ENCODE measurements at places on chromosomes 6 and 20. TPM values are rescaled to one million over a fixed set of nuclear protein-coding genes. Genes with fewer than 3 reads are reported as not detected.

RPS6KA2 gene
- total RNA-seq = 19.2 TPM

TGM3 gene
- total RNA-seq = 0.07 TPM

GRCh38 chr6:137846772-137847313 is 20.2 kb upstream of the TNFAIP3 start:
- no peak overlapping the region for H3K4me3 ChIP-seq
- H3K4me1 ChIP-seq = no peaks in the 10 kb centered on the region
- no peaks in the 10 kb centered on the region for H3K27me3 ChIP-seq
- H3K36me3 ChIP-seq = no peaks in the 10 kb centered on the region
- H3K27ac ChIP-seq = no peak overlapping the region

- H3K27me3 ChIP-seq = no peaks in the 10 kb centered on the region
- H3K27ac ChIP-seq = no peak overlapping the region
- H3K4me1 ChIP-seq = no peaks in the 10 kb centered on the region
Observed at GRCh38 chr6:66865771-66866170, 1158.7 kb upstream of the EYS start.

DNA sequence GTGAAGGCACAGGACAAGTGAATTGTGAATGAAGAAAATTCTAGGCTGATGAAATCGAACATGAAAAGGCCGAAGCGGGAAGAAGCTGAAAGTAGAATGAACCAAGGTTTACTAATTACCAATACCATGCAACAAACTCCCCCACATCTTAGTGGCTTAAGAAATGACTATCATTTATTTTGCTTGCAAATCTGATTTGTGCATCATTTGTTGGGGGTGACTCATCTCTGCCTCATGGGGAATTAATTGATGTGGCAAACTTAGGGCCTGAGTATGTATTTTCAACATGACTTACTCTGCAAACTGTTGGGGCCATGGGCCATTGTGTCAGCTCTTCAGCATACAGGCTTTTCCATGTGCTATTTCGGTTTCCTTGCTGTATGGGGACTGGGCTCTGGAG is 26.8 kb downstream of the PPP1R14C start:
- H3K27ac ChIP-seq = no peak overlapping the region
- DNase-seq = no peak
- no peaks in the 10 kb centered on the region for H3K4me1 ChIP-seq
- no peaks in the 10 kb centered on the region for H3K27me3 ChIP-seq
- H3K36me3 ChIP-seq = no peaks in the 10 kb centered on the region

DNA sequence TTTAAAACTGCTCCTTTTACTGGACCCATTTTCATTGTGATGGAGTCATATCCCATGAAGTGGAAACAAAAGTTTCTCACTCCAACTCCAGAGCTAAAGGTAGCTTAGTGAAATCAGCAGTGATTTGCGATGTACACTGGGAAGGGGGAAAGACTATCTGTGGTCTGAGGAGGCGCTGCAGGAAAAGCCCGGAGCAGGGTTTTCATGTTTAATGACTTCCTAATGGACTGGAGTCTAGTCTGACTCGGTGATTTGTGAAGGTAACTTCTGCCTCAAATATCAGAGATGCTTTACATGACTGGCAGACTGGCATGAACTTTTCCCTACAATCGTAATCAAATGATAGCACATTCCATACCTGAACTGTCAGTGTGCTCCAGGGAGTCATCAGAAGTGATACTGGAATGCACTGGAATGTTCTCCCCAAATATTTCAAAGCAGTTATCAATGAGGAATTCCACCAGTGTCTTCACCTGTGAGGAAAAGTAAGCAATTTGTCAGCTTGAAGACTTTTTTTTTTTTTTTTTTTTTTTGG is 7.0 kb downstream of the TAGAP start:
- H3K4me1 ChIP-seq = peaks cover 11% of the 10 kb centered on the region
- no peak overlapping the region for H3K4me3 ChIP-seq
- H3K27me3 ChIP-seq = no peaks in the 10 kb centered on the region

- DNase-seq = no peak
- H3K27me3 ChIP-seq = peaks cover 32% of the 10 kb centered on the region
- H3K27ac ChIP-seq = peak overlapping the region; percentile 97
- H3K36me3 ChIP-seq = peaks cover 16% of the 10 kb centered on the region
- H3K4me1 ChIP-seq = peaks cover 13% of the 10 kb centered on the region
Observed at GRCh38 chr20:59940956-59941294, 736 bp downstream of the FAM217B start.
